Hematopoietic multipotent progenitor cell (in vitro differentiated cells): ENCODE measurements at places on chromosomes 2 and 18. TPM values are rescaled to one million over a fixed set of nuclear protein-coding genes. Genes with fewer than 3 reads are reported as not detected.

DNA sequence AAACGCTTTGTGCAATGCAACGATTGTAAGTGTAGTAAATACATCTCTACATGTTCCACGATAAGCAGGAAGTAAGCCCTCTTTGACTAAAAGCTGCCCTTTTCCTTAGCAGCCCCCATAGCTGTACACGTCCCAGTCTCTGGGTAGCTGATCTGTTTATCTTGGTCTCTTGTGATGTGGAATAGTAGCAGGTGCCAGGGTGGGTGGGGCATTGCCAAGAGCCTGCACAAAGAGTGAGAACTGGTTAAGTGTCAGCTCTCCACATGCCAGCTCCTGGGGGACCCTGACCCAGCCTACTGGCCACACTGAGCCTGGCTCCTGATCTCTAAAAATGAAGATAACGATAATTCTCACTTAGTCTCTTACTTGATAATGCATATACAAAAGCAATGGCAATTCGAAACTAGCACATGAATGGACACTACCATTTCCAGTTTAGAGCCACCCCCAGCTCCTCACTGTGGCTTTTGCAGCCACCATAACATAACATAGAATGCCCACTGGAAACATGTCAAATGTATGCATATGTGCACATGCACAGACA, 92.3 kb downstream of the MYT1L start:
- no peak for DNase-seq

DNA sequence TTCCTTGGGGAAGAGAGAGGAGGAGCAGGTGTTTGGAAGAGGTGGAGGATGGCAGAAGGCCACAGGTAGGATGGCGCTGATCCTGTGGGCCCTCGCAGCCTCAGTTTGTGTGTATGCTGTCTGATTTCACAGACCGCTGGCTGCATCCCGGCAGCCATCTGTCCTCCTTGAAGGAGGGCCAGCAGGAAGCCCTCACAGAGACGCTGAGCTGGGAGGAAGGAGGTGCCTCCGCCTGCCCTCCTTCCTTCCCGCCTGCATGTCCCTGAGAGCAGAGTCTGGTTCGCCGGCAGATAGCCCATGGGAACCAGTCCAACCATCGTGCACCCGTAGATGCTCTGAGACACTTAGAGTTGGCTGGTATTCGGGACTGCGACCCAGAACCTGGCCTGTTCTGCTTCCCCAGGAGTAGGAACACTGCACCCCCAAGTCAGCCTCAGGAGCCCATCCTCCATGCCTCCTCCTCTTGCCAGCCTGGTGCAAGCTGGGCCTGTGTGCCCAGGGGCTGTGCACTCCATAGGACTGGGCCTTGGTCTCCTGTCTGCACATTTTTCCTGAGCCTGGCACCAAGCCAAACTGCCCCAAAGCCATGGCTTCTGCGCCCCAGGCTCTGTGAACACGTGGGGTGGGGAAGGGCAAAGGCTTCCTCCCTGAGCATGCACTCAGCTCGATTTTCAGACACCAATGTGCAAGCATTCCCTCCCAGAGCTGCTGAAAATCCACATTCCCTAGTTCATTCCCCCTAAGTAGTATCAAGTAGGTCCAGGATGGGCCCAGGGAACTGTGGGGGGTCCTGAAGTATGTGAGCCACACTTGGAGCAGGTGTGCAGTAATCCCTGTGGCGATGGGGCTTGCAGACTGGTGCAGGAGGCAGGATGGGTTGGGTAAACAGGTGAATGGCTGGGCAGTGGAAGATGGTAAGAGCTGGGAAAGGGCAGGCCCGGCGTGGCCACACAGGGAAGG, 115.6 kb downstream of the SEPTIN10 start:
- DNase-seq = no peak

GRCh38 chr2:55090702-55091101, 40.5 kb upstream of the RTN4 start:
- no peak for DNase-seq

TPGS2 gene
- 86.7 TPM for total RNA-seq

DNA sequence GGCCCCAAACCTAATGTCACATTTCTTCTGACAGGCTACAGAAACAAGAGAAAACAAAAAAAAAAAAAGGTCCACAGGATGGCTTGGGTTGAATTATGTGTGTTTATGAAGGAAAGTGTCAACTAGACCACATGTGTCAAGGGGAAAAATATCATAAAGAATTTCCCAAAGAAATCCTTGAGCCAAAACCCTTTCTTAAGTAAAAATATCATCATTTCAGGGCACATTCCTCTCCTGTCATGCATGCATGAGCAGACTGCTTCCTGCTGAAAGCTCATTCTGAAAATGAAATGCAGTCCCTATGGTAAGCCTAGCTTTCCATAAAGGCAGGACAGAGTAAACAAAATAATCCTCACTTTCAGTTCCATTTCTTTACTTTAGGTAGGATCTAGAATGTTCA, 85.7 kb upstream of the RBBP8 start:
- DNase-seq = no peak

MDH1B gene
- total RNA-seq = 1.3 TPM

IL18RAP gene
- 0.27 TPM for total RNA-seq

TMEM200C gene
- total RNA-seq = not detected

DNA sequence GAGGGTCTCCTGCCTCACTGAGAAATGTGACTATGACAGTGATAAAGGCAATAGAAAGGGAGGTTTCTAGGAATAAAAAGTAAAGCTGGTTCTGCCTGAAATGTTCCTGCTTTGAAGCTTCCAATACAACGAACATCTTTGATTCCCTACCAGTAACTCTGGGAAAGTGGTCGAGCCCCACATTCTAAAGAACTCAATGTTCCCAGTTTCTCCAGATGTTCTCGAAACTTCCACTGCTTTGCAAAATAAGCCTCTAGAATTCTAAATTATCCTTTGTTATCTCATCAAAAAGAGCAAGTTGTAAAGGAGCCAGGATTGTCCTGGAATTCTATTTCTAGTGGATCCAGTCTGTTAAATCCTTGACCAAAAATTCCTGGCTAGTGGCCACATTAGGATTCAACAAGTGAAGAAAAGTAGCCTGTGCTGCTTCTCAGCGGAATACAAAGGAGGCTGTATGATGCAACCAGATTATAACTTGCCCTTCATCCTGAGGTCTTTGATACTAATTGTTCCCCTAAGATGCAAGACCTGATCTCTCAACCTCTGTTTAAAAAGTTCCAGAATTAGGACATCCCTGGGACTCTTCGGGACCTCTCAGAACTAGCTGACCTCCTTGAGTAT, 8.4 kb downstream of the SCN7A start:
- DNase-seq = no peak

GRCh38 chr18:38174594-38174993, 609.0 kb upstream of the CELF4 start:
- no peak for DNase-seq

DNA sequence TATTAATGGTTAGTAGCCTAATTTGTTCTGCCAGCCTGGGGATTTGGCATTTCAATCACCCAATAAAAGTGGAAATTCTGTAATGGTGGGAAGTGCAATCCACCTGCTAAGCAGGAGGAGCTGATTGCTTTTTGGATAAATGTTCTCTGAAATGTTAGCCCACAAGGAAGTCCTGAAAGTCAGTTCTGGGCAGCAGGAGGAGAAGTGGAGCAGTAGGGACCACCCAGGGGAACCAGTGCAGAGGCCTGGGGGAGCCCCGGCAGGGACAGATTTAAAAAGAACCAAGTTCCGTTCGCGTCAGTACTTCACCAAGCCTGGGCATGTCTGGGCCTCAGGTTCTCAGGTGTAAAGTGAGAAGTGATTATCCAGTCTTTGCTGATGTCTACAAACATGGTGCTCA, 248.5 kb upstream of the RAB6C start:
- DNase-seq = no peak

DNA sequence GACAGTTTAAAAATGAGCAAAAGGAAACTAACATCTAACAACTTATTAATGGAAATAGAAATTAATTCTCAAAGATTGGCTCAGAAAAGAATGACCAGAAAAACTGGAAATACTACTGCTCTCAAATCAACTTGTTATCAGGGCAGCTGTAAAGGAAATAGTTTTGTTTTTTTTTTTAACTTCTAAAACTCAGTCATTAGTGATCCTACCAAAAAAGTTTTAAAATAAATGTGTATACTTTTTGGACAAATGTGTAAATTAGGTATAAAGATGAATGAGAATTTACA, 52.1 kb upstream of the PEX13 start:
- DNase-seq = no peak
